ENCODE measurements at places on chromosomes 12 and 14.

- DNase-seq, result no peak
These were observed 330.4 kb downstream of the MED13L start for GRCh38 chr12:115946867-115947695.

DNA sequence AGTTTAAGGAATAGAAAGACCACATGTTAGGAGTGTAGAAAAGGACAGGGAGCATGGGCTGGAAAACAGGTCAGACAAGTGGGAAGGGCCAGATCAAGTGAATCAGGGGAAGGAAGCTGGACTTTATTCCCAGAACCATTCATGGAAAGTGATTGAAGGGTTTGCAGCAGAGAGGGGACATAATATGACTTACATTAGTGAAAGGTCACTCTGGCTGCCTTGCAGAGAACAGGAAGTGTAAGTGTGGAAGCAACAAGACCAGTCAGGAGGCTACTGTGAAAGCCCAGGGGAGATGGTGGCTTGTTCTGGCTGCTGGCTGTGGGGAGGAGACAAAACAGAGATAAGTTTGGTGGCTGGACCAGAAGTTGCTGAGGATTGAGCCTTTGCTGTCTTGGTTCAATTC, 69.1 kb downstream of the VCPKMT start:
- DNase-seq, result no peak

DNA sequence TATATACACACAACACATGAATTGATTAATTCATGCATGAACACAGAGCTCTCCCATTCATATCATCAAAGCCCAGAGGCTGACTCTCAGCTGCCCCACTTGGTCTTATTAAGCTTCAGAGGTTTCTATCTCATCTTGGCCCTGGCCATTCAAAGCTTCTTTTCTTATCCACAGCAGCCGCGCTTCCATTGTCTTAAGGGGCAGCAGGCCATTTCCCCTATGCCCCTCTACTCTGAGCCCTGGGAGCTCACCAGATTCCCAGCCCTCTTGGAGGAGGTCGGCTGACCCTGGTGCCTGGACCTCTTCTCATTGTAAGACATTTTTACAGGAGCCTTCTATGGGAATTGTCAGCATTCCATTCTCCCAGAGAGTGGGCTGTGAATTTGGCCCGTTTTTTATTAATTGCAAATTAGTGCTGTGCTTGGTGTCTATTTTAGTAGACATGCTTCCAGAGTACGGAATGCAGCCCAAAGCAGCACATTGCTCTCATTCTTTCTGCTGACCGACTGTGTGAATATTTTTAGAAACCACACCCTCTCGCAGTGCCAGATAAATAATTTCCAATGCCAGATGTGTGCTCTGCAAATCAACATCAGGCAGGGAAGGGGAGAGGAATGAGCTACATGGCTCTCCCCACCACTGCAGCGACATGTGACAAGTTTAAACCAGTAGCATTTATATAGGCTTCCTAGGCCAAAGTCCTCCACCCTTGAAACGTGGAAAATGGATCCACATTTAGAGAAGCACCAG, 58.5 kb downstream of the NUAK1 start:
- no peak for DNase-seq

DNA sequence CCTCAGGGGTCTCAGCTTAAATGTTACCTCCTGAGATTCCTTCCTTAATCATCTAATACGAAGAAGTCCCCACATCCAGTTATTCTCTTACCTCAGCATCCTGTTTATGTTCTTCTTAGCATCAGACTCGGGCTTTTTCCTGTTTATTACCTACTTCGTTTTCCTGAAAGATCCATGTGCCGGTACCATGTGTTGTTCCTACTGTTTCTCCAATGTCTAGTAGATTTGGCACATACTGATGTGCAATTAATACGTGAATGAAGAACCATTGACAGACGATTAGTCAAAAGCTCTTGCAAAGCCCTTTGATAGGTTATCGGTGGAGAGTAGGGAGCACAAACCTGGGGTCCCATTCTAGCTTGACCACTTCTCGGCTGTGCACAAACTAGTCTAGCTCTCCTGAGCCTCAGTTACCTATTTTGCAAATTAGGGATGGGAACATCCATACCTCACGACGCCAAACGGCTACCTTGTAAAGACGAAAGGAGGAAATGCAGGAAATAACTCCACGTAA, 735 bp upstream of the MAPKAPK5 start:
- no peak for DNase-seq

DNA sequence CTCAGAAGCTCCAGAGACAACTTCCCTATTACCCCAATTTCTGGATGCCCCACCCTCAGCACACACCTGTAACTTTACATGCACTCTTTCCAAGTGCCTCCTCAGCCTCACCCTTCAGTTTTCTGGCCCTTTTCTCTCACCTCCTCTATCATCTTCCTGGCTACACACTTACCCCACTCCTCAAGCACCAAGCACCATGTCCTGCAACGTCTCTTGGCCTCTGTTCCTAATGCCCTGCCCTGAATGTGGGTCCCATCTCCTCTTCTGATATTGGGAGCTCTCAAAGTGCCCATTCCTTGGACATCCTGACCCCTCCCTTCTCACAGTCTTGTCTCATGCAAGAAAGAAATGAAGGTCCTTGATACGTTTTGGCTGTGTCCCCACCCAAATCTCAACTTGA, 1.2 kb downstream of the KRT72 start:
- no peak for DNase-seq

- no peak for DNase-seq
These were observed 60.0 kb downstream of the GALNT16 start for GRCh38 chr14:69319911-69320310.

GRCh38 chr12:122042910-122043309, 21.2 kb downstream of the BCL7A start:
- DNase-seq, result no peak

DNA sequence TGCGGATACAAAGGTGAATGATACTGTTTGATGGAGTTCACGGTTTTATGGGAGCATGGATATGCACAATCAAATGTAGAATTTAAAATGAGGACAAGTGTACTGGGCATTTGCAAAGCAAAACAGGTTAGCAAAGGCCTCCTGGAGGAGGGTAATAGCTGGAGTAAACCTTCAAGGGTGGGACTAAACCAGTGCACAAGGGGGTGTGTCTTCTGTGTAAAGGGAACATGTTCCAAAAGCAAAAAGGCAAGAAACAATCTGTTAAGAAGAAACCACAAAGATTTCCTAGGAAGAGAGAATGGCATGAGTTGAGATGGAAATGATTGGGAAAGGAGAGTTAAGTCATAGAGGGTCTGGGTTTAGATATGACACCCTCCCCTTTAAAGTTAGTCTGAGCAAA, 109.2 kb upstream of the SLCO1C1 start:
- no peak for DNase-seq

GRCh38 chr14:88189417-88190191, 133.5 kb downstream of the KCNK10 start:
- DNase-seq, result peak; percentile 35

- no peak for DNase-seq
These were observed 81.1 kb downstream of the PELI2 start for GRCh38 chr14:56199095-56199981.

DNA sequence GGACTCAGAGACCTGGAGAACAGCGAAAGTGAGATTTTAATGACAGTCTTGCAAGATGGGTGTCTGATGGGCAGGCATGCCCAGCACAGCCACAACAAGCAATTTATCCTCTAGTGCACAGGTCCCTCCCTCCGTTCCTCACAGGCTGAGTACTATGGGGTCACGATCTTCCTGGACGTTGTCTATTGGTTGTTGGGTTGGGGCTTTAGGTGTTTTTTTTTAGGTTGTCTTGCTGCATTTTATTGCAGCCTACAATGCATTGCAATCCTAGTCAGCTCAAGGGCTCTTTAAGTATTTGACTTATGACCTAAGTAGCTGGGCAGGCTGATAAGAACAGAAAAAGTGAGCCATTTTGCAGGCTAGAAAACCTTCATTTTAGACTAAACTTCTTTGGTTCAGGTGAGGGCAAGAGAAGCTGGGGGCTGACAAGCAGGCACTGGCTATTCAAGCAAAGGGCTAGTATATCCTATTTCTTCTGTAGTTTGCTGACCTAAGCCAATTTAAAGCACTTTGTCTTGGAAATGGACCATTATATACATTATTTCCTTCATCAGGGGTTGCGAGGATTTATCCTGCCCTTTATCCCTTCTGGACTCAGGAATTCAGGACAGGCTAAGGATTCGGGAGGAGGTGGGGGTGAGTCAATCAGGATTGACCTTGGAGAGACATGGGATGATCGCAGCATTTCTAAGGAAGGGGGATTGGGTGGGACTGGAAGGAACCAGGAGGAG, 6.0 kb downstream of the KRT7 start:
- no peak for DNase-seq

DNA sequence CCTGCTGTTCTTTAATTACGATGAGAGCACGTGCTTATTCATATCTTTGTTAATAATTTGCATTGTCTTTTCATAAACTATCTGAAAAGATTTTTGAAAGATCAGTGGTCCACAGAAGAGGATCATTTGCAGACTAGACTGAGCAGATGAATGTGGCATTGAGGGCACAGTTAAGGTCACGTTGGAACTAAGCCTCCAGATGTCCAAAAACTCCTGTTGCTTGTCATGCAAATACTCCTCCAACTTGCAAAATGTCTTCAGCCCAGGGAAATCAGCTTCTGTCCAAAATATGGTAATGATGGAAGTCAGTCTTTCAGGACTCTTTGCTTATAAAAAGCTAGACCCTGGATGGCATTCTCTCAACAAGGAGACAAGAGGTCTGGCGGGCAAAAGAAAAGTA, 201.6 kb upstream of the TMEM260 start:
- DNase-seq, result no peak

DNA sequence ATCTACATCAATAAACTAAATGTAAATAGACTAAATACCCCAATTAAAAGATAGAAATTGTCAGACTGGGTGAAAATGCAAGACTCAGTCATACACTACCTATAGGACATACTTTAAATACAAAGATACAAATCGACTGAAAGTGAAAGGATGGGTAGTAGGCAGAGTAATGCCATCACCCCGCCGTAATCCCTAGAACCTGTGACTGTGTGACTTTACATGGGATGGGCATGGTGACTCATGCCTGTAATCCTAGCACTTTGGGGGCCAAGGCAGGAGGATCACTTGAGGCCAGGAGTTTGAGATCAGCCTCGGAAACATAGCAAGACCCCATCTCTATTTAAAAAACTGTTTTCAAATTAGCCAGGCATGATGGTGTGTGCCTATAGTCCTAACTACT, 2.6 kb upstream of the EVL start:
- DNase-seq, result no peak

DNA sequence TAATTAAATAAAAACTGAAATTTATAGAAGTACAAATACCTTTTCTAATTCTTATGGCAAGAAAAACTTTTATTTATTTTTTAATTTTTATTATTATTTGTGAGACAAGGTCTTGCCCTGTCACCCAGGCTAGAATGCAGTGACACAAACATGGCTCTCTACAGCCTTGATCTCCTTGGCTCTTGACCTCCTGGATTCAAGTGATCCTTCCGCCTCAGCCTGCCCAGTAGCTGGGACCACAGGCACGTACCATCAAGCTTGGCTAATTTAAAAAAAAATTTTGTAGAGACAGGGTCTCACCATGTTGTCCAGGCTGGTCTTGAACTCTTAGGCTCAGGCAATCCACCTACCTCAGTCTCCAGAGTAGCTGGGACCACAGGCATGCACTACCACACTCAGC, 47.4 kb downstream of the COCH start:
- no peak for DNase-seq

GRCh38 chr12:65139389-65139788, 18.3 kb upstream of the WIF1 start:
- no peak for DNase-seq

- no peak for DNase-seq
These were observed 76.1 kb downstream of the RBM19 start for GRCh38 chr12:113889891-113890581.

DNA sequence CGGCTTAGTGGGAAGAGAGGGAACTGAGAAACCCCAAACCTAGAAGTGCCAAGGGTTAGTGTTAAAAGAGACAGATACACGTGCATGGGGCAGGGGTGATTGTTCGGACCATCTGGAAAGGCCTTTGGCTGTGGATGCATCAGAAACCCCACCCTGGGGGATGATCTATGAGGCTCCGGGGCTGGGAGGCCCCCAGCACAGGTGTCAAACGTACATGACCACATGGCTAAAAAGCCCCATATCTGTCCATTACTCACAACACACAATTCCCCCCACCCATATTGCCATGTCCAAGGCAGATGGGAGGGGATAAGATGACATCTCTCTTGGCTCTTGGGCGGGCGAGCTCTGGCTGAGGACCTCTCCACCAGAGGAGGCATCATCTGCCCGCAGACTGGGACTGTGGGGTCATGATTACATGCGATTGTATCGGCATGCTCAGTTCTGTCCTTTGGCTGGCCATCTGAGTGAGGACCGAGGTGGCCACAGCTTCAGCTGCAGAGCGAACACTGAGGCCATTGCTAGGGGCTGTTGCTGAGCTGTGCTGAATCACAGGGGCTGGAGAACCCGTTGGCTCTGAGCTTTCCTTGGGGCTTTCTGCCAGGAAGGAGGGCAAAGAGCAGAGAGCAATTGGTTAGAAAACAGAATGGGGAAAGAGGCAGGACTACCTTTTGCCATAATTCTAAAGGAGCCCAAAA, 9.6 kb upstream of the NPFF start:
- no peak for DNase-seq

GRCh38 chr14:39268393-39268792, 34.7 kb downstream of the MIA2 start:
- no peak for DNase-seq

- no peak for DNase-seq
These were observed 32.3 kb downstream of the MED13L start for GRCh38 chr12:116245189-116245588.

DNA sequence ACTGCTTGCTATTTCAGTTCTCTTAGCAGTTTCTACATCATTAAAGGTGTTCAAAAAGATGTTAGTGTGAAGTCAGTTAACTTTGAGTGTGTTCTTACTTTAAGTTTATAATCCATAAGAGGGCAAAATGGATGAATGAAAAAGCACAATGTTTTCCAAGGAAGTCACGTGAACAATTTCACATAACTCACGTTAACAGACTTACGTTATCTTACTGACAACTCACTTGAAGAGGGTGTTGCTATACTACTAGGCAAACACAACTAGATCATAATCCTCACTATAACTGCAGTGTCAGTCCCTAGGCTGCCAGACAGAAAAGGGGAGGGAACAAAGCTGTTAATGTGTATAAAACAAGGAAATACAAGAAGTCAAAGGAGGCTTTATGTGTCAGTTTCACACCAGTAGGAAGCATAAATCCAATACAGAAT, 6.4 kb downstream of the SLC2A13 start:
- DNase-seq, result no peak

- DNase-seq, result no peak
These were observed 163.0 kb upstream of the FKBP4 start for GRCh38 chr12:2631653-2632350.

DNA sequence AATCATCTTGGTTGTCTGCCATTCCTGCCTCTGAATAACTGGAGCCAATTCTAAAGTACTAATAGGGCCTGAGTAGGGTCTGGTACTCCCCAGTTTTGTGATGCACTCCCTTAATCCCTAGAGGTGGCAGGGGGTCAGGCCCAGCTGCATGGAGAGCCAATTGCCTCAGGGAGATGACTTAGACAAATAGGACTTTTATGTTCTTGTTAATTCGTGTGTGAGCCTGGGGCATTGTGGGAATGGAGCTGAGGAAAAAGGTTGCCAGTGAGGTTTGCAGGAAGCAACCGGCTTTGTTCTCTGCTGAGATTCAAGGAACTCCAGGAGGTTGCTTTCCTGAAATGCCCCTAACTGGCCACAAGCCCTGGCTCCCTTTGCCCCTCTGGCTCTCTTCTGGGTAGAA, 6.8 kb upstream of the DCD start:
- DNase-seq, result no peak
